ENCODE measurements at places on chromosomes 16 and 17. TPM values are rescaled to one million over a fixed set of nuclear protein-coding genes. Genes with fewer than 3 reads are reported as not detected.

SOCS3 gene
- 29.8 TPM for polyA plus RNA-seq

- no peak for DNase-seq
Measured at GRCh38 chr16:47082099-47082865, 61.5 kb downstream of the NETO2 start.

GRCh38 chr16:10979717-10980601, 35.6 kb downstream of the CLEC16A start:
- no peak for DNase-seq

DNA sequence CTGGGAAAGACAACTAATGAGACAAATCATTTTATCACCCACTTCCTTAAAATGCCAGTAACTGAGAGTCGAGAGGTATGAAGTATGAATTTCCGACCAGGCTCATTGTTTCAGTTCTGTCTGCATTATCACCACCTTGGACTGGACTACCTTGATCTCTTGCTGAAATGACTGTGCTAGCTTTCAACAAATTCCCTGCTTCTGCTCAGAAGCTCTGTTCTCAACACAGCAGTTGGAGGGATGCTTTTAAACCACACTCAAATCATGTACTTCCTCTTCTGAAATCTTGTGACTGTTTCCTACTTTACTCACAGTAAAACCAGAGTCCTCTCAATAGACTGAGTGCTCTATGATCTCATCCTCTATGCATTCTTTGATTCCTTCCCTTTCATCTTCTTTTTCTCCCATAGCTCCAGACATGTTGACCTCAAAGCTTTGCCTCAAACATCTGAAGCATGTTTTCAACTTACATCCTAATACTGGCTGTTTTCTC, 195.8 kb downstream of the KCNJ2 start:
- no peak for DNase-seq

DNA sequence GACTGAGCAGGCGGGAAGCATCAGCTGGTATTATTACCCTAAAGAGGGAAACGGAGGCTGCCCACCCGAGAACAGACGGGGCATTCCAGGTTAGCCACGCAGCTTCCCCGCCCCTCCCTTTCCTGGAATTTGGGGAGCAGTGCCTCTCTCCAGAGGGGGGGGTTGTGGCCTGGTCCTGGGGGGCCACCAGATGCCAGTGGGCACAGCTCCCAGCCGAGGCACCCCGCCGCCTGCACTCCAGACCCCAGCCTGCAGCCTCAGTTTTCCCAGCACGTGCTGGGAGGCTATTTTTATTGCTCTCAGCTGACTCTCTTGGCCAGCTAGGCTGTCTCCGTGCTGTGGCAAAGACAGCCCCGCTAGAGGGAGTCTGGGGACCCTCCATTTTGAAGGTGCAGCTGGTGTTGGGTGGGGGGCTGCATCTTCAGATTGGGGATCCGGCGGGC, 62.7 kb upstream of the GSE1 start:
- DNase-seq, result no peak

Measured in renal cortex interstitium (tissue), 15 donors.